Activated naive CD4-positive, alpha-beta T cell treated with anti-CD3 and anti-CD28 coated beads, Interleukin-2, amount 10 ng/mL, durations not matched to agents 7 days and 5 days (primary cell): ENCODE measurements at places on chromosomes 7 and 10.

GRCh38 chr10:62384057-62384446, 9.9 kb downstream of the ZNF365 start:
- peak; percentile 36 for DNase-seq

DNA sequence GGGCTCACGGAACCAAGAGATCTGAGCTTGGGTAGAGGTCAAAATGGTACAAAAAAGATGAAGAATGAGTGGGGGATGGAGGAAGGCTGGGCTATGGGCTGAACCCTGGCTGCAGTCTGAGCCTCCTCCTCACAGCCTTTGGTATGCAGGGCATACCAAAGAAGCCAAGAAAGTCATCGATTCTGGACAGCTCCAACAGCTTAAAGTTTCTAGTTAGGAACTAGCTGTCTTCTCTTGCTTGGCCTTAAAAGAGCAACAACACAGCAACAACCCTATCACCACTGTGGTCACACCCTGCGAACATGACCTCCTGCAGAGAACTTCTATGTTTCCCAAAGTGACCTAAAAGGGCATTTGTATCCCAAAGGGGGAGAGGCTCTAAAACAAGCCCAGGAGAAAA, 126.1 kb upstream of the EFCAB10 start:
- DNase-seq, result no peak

DNA sequence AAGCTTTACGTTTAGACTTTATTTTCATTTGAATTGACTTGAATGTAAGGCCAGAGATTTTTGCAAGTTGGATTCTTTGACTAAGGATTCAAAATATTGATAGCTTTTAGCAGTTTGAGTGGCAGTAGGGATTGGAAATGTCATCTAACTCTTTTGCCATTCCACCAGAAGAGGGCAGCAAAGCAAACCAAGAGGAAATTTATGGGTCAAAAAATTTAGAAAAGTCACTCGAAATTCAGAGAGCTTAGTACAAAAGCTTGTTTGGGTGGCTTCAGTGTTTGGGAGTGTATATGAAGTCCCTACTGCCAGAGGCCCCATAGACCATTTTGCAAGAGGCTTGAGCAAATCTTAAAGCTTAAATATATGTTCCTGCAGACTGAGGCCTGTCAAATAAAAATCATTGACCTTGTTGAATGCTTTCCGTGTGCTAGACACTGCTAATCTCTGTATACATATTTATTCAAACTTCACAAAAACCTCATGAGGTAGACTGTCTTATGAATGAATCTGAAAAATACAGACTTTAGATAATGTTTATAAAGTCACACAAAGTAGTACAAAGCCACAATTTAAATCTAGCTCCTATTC, 44.6 kb upstream of the RSBN1L start:
- DNase-seq, result peak; percentile 38

DNA sequence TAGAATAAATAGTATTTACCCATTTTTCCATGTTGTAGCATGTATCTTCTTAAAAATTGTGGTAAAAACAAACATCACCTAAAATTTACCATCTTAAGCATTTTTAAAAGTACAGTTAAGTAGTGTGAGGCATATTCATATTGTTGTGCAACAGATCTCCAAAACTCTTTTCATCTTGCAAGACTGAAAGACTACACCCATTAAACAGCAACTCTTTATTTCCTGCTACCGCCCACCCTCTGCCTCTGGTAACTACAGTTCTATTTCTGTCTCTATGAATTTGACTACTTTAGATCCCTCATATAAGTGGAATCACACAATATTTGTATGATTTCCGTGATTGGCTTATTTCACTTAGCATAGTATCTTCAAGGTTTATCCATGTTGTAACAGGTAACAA, 40.0 kb upstream of the AGBL3 start:
- DNase-seq, result peak; percentile 32

DNA sequence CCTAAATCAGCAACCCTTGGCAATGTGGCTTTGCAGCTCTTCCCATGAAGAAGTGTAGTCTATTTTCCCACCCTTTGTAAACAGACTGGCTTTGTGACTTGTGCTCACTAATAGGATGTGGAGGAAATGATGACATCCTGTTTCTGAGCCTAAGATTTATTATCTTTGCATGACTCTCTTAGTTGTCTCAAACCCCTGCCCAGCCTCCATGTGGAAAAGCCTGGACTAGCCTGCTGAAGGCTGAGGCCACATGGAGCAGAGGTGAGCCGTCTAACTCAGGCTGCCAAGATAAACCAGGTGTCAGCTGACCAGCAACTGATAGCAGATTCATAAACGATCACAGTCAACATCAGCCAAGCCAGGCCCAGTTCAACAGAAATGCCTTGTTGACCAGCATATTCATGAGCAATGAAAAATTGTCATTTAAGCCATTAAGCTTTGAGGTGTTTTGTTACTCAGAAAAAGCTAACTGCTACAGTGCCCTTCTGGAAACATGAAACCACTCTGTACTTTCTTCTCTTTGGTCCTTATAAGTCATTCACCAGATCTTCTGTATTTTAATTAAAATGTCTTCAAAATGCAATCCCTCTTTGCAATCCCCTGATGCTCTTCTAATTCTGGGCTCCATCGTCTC, 586.3 kb upstream of the ANKRD30A start:
- DNase-seq, result no peak

DNA sequence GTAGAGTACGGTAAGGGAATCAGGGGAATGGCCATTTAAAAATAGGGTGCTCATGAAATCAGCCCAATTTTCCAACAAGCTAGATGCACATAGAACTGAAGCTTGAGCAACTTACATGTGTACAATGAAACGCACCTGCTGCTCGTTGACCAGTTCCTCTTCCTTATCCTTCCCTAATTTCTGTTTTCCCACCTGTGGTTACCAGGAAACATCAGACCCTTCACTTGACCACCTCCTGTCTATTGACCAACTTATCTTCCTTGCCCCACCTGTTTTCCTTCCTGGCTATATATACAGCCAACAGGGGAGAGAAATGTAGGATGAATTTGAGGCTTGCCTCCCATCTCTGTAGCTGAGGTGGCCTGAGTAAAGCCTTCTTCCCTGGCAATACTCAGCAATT, 37.8 kb upstream of the RAPGEF5 start:
- no peak for DNase-seq

- no peak for DNase-seq
Measured at GRCh38 chr7:47580175-47580706, 1.7 kb downstream of the TNS3 start.

DNA sequence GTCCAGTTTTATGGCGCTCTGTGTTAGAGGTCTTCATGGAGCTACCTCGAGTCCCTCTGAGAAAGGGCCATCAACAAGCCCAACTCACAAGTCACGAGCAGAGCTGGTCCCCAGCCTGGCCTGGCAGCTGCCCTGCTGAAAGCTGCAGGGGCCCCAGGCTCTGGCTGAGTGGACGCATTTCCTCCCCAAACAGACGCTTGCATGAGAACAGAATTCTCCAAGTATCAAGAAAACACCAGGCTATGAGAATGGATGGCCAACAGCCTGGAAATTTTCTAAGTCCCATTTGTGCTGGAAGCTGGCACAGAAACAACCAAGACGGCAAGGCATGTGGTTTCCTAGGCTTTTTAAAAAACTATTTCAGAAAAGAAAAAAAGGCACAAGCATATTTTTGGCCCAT, 114.8 kb downstream of the FAM53B start:
- no peak for DNase-seq

GRCh38 chr7:129494041-129494440, 8.3 kb upstream of the SMKR1 start:
- no peak for DNase-seq

GRCh38 chr7:150448789-150449147, 1.7 kb upstream of the GIMAP8 start:
- DNase-seq, result peak; percentile 92

DNA sequence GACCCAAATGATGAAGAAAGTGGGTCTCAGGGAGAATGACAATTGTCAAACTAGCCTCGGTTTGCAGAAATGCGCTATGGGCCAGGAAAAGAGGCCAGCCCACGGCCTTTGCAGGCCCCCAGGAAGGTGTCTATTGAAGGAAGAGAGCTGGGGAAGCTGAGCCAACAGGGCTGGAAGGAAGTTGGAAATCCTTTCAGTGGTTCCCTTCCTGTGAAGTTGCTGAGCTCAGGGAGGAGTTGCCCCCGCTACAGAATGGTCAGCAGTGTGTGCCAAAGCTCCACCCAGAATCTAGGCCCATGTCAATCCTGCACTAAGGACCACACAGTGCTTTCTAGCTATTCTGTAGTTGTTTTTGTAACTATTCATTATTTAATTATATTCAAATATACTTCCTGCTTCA, 91.6 kb upstream of the ANLN start:
- no peak for DNase-seq

DNA sequence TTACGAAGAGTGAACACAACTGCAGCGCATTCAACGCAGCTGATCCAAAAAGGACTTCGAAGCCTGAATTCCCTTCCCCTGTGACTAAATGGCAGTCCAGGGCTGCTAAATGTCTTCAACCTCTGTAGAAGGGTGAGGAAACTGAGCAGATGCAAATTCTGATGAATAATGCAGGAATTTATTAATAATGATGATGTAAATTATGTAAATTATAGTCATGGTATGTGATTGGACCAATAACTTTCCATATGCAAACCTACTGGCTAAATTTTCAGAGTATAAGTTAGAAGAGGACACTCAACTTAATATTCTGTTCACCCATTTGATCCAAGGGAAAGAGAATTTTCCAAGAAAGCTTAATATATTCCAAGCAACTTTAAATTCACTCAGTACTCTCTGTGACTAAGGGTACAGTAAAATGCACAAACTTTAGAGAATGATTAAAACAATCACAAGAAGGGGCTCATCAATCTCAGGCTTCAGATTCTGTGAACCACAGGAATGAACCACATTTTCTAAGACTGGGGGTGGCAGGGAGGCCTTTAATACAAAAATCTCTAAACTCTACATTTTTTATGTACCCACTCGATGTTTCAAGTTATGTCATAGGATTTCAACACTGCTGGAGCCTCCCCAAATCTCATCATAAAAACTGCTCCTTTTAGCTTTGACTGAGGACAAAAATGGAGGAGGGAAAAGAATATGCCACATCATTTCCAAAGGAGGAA, 3.5 kb downstream of the FGFR2 start:
- DNase-seq, result no peak

DNA sequence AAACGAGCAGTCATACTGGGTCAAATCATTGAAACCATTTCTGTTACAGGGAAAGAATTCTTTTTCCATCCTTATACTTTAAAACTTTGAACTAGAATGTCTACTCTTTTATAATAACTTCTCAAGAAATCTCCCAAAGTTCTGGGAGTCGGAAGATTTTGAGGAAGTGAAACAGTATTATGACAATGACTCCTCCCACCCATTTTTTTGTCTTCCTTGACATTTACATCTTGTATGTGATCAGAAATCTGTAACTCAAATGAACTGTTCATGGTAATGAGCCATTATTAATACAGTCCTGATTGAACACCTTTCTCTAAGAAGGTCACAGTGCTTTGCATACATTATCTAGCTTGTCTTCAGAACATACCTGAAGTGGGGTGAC, 227.4 kb downstream of the CELF2 start:
- DNase-seq, result no peak

DNA sequence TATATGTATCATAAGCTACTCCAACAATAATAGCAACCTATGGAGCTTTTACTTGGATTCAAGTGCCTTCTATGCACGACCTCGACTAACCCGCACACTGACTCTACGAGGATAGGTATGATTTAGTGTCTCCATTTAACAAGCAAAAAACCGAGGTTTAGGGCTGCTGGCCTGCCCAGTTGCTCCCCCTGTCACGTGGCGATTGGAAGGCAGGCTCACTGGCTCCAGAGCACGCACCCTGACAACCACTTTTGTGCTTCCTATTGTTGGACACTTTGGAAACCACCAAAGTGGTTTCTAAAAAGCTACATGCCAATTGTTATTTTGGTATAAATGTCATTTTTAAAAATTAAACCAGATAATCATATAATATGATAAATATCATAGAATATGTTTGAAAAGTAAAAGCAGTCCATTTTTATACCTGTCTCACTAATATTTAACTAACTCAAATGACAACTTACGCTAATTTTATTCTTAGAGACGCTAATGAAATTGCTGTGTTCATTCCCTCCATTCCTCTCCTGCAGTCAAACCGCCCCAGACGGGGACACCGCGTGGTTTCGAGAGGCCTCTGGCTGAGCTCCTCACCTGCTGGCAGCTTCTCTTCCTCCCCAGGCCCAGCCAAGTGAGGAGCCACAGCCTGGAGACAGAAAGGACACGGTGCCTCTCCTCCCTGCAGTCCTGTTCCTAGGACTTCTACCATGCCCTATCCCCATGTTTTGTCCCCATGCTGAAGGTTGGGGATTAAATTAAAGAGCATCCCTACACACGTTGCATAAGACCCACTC, 22.2 kb upstream of the RHEB start:
- DNase-seq, result no peak

DNA sequence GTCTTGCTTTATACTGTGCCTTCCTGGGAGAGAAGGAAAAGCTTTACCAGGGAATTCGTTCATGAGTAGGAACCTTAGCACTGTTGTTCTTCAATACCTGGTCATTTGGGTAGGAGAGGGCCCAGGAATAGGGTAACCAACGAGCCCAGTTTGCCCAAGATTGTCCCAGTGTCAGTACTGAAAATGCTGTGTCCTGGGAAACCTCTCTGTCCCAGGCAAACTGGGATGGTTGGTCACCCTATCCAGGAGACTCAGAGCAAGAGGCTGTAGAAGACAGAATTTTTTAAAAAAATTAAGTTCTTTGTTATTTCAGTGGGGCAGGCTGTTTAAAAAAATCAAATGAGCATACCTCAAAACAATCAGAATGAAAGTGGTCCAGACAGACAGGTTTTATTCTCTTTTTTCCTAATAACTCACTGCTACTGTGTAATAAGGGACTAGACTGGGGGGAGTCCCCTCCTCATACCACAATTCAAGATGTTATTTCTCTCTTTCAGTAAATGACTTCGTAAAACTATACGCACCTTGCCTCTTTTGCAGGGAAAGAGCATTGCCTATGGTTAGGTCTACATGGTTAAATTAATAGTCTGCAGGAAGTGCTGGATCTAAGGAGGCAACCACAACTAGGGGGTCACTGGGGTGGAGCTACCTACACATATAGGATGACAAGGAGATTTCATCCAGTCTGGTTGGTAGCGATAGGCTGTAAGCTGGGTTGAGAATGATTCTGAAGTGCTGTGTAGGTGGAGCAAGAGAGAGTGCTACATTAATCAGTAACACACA, 41.1 kb upstream of the FAM133B start:
- no peak for DNase-seq
